ENCODE measurements at places on chromosomes 12 and 14.
A peak's percentile ranks its signal among the peaks of the same experiment; 100 is the strongest.

- no peak for DNase-seq
Measured at GRCh38 chr14:32662211-32662610, 276.5 kb upstream of the NPAS3 start.

GRCh38 chr14:72332046-72332445, 399.8 kb downstream of the RGS6 start:
- no peak for DNase-seq

- peak; percentile 64 for DNase-seq
Measured at GRCh38 chr12:54216797-54217661, 28.2 kb upstream of the SMUG1 start.

- DNase-seq = no peak
Measured at GRCh38 chr12:115941362-115941761, 336.1 kb downstream of the MED13L start.

- DNase-seq = no peak
Measured at GRCh38 chr12:16833376-16834015, 227.5 kb upstream of the LMO3 start.

GRCh38 chr14:31902002-31902401, 175.1 kb upstream of the ARHGAP5 start:
- DNase-seq = no peak

DNA sequence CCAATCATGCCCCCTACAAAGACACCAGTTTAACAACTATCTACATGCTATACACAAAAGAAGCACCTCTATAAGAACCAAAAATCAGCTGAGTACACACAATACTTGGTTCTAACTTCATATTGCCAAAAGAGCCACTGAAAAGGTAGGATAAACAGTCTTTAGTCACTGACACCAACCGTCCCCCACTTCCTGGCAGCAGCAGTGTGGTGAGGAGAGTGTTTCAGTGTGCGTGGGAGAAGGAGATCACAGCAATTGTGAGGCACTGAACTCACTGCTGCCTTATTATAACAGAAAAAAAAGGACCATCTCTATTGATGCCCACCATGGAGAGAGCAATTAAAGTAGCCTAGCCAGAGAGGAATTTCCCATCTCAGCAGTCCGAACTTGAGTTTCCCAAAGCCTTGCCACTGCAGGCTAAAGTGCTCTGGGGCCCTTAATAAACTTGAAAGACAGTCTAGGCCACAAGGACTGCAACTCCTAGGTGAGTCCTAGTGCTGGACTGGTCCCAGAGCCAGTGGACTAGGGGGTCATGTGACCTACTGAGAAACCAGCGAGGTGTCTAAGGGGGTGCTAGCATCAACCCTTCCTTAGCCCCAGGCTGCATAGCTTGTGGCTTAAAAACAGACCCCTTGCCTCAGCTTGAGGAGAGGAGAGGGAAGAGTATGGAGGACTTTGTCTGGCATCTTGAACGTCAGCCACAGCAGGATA, 37.1 kb upstream of the LMNTD1 start:
- DNase-seq = no peak

GRCh38 chr12:70486588-70486987, 120.5 kb downstream of the KCNMB4 start:
- no peak for DNase-seq

Data from activated gamma-delta T cell treated with anti-CD3 and anti-CD28 coated beads, Interleukin-2, amount 50 U/mL, for 16 hours (primary cell).